ENCODE measurements at places on chromosomes 11 and 22.

DNA sequence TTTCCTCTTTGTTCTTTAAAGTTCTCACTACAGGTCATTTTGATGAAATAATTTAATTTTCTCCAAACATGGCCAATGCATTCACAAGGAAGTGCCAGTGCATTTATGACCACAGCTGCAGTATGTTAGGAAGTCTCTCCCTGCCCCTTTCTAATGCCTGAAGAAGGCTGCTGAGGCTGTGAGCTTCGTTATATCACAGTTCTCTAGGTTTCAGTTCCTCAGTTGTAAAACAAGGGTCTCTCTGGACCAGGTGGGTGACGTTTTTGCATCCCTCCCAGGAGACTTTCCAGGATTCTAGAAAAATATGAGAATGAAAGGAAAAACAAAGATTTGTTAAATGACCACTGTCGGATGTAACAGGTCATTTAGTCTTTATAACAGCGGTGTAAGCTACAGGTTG is 171.6 kb downstream of the LARGE1 start:
- DNase-seq = no peak

DNA sequence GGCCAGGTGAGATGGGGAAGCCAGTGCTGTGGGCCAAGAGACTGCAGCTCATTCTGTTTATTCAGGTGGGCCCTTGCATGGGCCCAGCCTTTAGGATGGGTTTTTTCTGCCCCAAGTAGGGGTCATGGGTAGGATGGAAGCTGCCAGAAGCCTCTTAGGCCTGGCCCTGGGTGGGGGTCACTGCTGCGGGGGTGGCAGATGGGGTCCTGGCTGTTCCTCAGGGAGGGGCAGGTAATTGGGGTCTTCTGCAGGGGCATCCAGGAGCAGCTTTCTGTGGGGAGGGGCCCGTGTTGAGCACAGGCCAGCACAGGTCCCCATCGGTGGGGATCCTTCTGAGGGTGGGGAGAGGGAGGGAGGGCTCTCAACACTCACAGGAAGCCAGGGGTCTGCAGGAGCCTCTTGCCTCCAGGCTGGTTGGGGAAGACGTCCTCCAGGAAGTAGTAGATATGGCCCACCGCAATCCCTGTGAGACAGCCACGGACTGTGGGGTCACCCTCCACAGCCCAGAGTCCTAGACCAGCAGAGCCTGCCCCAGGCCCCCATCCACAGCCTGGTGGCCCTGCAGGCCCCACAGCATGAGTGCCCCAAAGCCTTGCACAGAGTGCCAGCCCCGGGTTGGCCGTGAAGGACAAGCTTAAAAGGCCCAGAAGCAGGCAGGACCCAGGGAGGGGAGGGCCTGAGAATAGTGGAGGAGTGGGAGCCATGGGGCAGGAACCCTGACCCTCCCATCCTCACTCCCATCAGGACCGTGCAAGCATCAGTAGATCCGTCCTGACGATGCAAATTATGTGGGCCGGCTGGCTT is 1.9 kb downstream of the DERL3 start:
- DNase-seq = no peak

DNA sequence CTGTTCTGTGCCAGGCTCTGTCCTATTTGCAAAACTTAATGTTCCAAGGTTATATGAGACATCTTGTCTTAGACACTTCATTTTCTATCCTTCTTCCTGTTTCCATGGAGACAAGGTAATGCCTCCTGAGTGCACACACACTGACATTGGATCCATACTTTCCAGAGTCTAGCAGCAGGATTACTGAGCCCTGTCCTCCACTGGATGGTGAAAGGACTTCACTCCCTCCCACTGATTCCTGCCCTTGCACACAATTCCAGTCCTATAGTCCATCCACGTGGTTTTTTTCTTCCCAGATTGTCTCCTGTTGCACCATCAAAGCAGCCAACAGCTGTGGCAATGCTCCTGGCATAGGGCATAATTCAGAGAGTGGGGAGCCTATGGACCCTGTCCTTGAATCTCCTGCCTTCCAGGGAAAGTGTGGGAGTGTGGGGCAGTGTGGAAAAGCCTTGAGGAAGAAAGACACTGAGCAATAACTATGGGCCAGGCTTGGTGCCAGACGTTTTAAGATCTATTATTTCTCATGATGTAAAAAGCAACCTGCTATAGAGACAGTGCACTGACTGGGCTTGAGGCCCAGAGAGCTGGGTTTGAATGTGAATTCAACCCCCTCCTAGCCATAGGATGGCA is 31.3 kb downstream of the SERPINH1 start:
- no peak for DNase-seq

GRCh38 chr11:113487622-113488021 is 12.4 kb upstream of the DRD2 start:
- no peak for DNase-seq

GRCh38 chr22:27912101-27912500 is 7.0 kb downstream of the PITPNB start:
- no peak for DNase-seq

- no peak for DNase-seq
These were observed 71.3 kb upstream of the FSHB start for GRCh38 chr11:30159546-30159945.

GRCh38 chr11:109862835-109863234 is 230.4 kb upstream of the ZC3H12C start:
- DNase-seq = no peak

GRCh38 chr11:2091786-2092463 is 47.3 kb downstream of the IGF2 start:
- DNase-seq = no peak

- no peak for DNase-seq
These were observed 55.5 kb downstream of the DGCR2 start for GRCh38 chr22:19066531-19067271.

- no peak for DNase-seq
These were observed 865 bp downstream of the RBM14 start for GRCh38 chr11:66617155-66617834.

- DNase-seq = no peak
These were observed 88.8 kb upstream of the THY1 start for GRCh38 chr11:119511614-119512306.

GRCh38 chr22:35155403-35156025 is 89.6 kb downstream of the ISX start:
- DNase-seq = no peak

GRCh38 chr11:133072378-133072777 is 459.9 kb downstream of the OPCML start:
- DNase-seq = no peak

GRCh38 chr11:8080674-8081590 is at the start of gene TUB:
TUB (plus strand) TSS chr11:8081211; CDS start chr11:8081511, 300 bp downstream.
- no peak for DNase-seq

DNA sequence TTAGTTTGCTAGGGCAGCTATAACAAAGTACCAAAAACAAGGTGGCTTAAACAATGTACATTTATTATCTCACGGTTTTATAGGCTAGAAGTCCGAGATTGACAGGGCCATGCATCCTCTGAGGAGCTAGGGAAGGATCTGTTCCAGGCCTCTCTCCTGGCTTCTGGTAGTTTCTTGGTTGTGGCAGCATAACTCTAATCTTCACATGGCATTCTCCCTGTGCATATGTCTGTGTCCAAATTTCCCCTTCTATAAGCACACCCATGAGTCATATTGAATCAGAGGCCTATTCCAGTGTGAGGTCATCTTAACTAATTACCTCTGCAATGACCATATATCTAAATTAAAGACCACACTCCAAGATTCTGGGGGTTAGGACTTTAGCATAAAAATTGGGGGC is 31.3 kb upstream of the MMP13 start:
- DNase-seq = no peak

- DNase-seq = no peak
These were observed 621.5 kb upstream of the B3GAT1 start for GRCh38 chr11:135033540-135033939.

GRCh38 chr22:24037851-24038765 is 27.0 kb downstream of the CABIN1 start:
- no peak for DNase-seq

- DNase-seq = no peak
These were observed 17.8 kb downstream of the FRMD8 start for GRCh38 chr11:65404210-65404609.

- no peak for DNase-seq
These were observed 146.5 kb downstream of the CCDC34 start for GRCh38 chr11:27216270-27217149.

Measured in stimulated activated CD8-positive, alpha-beta memory T cell treated with anti-CD3 and anti-CD28 coated beads, Interleukin-4, amount 100 ng/mL, for 4 hours (primary cell).